ENCODE measurements at places on chromosomes 2 and 18. TPM values are rescaled to one million over a fixed set of nuclear protein-coding genes. Genes with fewer than 3 reads are reported as not detected.

Gene CABYR
- total RNA-seq: 3.5 TPM

Gene ERFE
- not detected for total RNA-seq

GRCh38 chr2:77018219-77018618, 504.0 kb downstream of the LRRTM4 start:
- no peaks in the 10 kb centered on the region for H3K4me1 ChIP-seq
- no peaks in the 10 kb centered on the region for H3K27me3 ChIP-seq
- DNase-seq: no peak

DNA sequence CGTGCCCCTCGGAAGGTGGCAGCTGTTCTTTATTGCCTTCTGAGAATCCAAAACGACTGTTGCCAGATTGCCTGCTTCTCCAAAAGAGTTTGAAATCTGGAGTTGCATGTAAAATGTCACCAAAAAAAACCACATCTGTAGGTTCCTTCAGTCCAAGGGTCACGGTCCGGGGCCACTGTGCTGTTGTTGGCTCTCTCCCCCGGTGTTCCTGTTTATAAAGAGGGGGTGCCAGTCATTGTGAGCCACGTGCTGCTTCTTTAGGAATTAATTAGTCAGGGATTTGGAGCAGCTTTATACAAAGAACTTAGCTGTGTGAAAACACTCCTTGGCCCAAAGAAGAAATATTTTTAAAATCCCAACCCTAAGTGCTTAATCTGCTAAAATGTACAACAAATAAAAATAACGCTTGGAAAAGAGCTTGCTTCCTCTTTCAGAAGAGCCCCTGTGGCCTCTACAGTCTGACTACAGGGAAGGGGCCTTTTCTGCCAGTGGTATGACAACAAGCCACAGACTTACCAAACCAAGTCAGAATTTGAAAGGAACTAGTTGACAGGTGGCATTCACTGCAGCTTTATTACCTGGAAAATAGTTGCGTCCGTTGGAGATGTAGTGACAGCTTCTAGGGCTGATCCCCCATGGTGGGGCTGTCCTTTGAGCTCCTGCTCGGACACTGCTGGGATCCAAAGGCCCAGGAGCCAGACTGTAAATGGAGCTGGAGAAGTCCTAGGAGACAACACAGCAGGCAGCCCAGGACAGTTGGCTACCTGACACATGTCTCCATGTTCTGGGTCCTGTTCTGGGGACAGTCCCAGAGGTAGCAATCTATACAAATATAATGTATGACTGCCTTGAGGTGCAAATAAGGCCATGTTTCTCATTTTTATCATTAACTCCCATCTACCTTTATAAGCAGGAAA, 84.5 kb upstream of the SLC1A4 start:
- H3K4me3 ChIP-seq: no peak overlapping the region
- no peaks in the 10 kb centered on the region for H3K36me3 ChIP-seq
- H3K27ac ChIP-seq: no peak overlapping the region
- peaks cover 2% of the 10 kb centered on the region for H3K4me1 ChIP-seq
- DNase-seq: no peak

DNA sequence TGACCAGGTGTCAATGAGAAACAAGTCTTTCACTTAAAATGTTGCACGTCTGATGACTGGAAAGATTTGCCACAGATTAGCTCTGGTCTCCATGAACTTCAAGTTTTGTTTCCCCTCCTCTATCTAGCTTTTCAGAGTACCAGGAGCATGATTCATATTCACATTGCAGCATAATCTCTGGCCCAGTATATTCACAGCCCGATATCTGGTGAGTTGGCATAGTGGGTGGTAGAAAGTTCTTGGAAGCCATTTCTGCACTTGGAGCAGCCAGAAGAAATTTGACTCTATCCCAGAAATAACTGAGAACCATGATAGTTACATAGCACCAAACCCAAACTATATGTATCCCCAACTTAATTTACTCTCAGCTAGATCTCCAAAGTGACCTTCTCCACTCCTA, 503.9 kb downstream of the PID1 start:
- no peak overlapping the region for H3K27ac ChIP-seq
- no peaks in the 10 kb centered on the region for H3K36me3 ChIP-seq
- no peak for DNase-seq
- no peak overlapping the region for H3K4me3 ChIP-seq
